ENCODE measurements at places on chromosomes 4 and X.

DNA sequence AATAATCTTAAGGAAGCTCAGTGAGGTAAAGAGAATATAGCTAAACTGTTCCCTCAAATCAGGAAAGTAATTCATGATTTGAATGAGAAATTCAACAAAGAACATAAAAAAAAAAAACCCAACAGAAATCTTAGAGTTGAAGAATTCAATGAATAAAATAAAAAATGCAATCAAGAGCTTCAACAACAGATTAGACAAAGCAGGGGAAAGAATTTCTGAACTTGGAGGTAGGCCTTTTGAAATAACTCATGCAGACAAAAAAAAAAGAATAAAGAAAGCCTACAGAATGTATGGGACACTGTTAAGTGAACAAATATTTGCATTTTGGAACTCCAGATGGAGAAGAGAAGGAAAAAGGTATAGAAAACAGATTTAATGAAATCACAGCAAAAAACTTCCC is 77.9 kb downstream of the CBR4 start:
- no peak for DNase-seq

- no peak for DNase-seq
Observed at GRCh38 chr4:1033840-1034551, 22.6 kb downstream of the FGFRL1 start.

DNA sequence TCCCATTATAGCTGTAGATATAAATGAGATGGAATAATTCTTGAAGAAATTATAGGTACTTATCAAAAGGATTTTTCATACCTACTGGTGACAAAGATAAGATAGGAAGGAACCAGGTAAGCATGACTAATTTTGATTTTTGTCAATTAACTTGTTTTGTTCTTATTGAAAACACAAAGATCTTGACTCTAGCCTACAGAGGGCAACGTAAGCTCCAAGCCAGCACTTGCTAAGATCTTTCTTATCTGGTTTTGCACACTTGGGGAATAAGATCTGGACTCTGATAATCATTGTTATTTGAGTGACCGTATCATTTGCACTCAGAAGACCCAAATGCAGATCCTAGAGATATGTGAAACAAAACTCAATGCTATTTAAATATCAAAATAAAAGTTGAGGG is 223.4 kb downstream of the VEGFC start:
- DNase-seq, result no peak

GRCh38 chrX:76159453-76159852 is 13.4 kb upstream of the PBDC1 start:
- no peak for DNase-seq

DNA sequence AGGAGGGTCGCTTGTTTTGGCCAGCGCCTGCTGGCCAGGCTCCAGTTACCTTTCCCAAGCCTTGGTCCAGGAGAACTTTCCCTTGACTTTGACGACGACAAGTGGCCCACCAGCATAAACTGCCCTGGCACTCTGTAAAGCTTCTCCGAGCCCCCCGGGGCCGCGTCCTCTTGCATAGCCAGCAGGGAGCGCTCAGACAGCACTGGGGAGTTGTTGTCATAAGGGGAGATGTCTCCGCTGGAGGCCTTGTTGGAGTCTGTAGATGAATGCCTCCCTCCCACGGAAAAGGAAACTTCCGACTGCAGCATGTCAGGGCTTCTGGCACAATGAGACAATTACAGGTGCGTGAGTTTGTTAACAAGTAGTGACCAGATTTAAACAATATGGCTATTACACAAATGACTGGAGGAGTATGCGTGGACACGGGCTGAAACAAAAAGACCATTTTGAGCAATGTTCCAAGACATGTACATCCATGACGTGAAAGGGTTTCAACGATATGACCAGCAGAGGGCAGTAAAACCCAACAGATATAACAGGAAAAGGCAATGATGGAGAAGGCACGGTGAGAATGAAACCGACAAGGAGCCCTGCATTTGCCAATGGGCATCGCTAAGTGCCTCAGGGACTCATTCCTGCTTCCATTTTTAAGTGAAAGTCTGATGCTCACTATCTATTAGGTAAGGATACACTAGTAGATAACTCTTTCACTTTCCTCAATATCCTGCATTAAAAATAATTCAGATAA is 33.0 kb downstream of the HCCS start:
- DNase-seq, result peak; percentile 42

- no peak for DNase-seq
Observed at GRCh38 chrX:50723006-50723405, 91.0 kb downstream of the SHROOM4 start.

GRCh38 chrX:48958635-48959094 is 1.3 kb upstream of the OTUD5 start:
- no peak for DNase-seq

GRCh38 chr4:109657854-109658418 is 45.3 kb downstream of the CASP6 start:
- no peak for DNase-seq

DNA sequence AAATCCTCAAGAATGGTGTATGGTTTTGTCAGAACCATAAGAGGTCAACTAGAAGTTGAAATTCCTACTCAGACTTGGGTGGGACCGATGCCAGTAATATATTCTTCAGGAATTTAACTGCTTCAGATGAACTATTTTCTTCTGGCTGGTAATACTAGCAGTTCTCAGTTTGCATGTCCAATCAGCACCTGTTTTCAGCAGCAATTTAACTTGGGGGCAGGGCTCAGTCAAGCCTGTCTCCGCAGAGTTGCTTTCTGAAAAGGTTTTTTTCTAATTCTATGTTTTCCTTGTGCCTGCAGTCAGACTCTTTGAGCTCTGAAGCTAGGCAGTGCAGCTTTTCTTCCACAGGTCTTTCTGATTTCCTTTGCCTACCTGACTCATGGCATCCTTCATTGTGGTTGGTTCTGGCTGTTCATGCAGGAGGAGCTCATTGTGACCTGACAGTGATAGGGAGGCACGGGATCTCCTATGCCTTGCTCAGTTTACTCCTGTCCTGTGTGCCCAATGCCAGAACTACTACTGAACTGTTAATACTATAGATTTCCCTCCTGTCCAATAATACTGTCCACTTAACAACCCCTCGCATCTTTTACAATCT is 17.3 kb upstream of the FMR1 start:
- no peak for DNase-seq

- DNase-seq, result no peak
Observed at GRCh38 chr4:151882072-151882803, 121.4 kb upstream of the GATB start.

DNA sequence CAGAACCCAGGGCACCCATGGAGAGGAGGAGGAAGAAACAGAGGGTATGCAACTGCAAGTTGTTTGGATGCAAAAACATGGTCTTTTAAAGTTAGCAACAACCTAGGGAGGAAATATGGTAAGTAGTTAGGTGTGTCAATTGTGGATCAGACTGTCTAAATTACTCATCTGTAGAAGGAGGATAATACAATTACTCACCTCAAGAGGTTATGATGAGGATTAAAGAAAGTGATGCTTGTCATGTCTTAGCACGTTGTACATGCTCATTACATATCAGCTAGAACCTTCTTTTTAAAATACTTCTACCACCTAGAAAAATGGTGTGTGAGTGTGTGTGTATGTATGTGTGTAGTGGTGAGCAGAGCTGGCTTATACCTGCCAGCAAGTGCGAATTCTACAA is 2.3 kb upstream of the C1QTNF7 start:
- no peak for DNase-seq

DNA sequence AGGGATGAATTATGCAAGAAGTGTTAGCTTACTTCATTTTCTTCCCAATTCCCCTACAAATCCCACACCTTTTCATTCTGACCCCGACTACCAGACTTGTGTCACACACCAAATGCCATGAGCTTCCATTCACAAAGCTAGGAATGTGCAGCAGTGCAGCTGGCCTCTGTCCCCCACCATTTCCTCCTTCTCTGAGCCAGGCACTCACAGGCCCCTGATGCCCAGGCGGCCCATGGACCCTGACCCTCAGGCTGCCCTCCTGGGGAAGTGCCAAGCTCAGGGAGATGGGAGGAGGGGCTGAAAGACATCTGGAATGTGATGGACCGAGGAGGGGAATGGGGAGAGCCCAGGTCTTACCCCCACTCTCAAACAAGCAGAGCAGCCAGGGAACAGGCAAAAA is 67.0 kb upstream of the BCOR start:
- DNase-seq, result no peak

DNA sequence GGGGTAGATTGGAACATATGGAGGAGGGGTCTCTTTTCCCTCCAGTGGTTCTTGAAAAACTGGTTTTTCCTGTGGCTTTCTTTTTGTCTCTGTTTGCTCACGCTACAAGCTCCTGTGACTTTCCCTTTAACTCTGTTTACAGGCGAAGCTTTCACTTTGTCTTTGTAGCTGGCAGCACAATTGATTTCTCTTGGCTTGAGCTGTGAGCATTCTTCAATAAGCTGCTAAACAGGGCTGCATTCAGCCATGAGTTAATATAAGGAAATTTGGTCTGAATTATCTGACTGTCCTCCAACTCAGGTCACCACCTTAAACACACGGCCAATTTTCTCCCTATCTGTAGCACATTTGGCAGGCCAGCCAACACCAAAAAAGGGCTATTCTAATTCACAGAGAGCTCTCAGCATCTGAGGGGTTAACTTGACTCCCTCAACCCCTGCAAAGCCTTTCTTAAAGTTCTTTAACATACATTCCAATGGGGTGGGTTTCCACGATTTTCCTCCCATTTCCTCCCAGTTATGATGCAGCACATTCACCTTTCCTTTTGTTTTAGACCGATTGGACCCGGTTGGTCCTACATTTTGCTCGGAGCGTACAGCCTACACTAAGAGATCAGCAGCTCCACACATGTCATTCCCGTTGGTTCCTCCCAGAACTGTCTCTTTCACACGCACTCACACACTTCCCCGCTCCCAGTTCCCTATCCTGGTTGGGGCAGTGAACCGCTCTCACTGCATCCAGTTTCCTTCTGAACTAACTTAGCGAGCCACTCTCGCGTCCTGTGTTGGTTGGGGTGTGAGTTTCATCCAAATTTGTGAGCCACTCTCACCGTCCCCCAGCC is 45.4 kb downstream of the UGT2A3 start:
- DNase-seq, result peak; percentile 87

GRCh38 chr4:95551653-95552052 is 2.9 kb upstream of the UNC5C start:
- no peak for DNase-seq

- DNase-seq, result no peak
Observed at GRCh38 chr4:15931451-15932210, 6.9 kb downstream of the FGFBP1 start.

- no peak for DNase-seq
Observed at GRCh38 chr4:6031846-6032245, 13.6 kb upstream of the C4orf50 start.

DNA sequence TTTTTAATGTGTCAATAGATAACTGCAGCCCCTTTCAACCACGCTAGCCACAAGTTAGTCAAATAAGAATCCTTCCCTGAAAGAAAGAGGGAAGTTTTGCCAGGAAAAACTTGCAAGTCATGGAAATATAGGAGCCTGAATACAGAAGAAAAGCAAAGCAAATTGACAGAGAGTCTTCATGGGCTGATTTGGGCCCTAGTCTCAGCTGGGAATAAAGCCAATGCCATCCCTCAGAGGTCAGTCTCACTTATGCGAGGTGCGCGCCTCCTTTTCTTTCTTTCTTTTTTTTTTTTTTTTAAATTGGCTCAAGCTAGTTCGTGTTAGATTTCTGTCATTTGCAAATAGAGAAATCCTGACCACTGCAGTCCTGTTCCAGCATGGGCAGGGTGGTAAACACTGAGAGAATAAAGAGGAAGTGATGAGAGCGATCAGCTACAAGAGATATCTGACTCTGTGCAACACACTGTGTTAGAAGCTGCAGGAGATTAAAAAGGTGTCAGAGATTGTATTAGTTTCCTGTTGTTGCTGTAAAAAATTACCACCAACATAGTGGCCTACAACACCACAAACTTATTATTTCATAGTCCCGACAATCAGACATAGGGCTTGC is 299.7 kb downstream of the LDB2 start:
- no peak for DNase-seq
